ENCODE measurements at places on chromosomes 5 and 9.
A peak's percentile ranks its signal among the peaks of the same experiment; 100 is the strongest.

DNA sequence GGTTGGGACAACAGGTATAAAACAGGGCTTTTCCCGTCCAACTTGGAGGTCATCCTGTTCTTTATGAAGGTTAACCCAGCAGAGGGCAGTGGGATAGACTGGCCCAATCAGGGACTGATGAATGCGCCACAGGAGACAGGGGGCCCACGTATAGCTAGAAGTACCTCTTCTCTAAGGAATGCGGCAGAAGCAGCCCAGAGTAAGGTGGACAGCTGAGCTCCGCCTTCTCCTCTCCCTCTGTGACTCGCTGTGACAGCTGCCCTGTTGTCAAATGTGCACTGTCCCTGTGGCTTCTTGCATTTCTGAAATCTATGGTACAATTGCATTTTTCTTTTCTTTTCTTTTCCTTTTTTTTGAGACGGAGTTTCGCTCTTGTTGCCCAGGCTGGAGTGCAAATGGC is 306.6 kb downstream of the FBXL7 start:
- no peak for DNase-seq

- no peak for DNase-seq
These were observed 20.3 kb downstream of the PAEP start for GRCh38 chr9:135581636-135582426.

DNA sequence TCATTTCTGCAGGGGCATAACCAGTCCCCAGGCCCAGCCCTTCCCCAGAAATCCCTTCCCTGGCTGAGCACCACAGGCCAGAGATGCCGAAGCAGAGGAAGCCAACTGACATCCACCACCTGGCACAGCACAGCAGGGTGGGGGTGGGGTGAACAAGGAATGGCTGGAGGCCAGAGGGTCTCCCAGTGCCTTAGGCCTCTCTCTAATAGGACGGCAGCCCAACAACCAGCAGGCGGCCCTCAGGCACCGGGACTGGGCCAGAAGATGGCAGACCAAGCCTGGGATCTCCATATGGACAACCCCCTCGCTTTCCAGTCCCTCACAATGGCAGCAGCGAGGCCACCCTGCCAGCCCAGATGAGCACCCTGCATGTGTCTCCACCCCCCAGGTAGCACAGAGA is 13.2 kb downstream of the PDLIM4 start:
- no peak for DNase-seq

DNA sequence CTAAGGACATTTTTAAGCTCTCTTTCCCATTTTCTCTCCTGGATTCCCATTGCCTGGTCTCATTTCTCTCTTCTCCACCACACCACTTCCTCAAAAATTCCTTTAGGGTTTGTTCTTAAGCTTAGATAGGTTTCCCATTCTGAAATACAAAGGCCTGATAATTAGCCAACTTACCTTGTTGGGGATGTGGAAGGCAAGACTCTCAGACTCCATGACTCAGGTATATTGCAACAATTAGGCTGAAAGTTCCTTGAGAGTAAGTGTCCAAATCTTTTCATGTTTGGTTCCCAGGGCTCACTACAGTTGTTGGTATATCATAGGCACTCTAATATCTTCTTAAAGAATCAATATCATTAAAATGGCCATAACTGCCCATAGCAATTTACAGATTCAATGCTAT is 43.6 kb downstream of the FXN start:
- no peak for DNase-seq

DNA sequence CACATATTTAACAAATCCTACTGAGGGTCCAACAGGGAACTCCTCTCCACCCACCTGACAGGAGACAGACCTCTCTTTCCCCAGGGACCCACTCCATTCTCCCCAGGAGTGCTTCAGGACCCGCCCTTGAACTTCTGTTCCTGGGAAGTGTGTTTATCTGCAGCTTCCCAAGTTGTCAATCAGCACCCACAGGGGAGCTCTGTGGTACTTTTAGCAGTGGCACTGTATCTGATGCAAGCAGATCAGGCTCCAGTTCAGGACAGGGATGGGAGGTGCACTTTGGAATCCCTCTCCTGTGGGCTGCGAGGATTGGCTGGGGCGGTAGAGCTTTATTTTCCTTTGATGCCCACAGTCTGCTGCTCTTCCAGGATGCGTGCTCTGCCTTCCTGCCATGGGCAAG is 8.7 kb downstream of the GALNT10 start:
- DNase-seq, result no peak

- DNase-seq, result no peak
These were observed 937 bp upstream of the MACROH2A1 start for GRCh38 chr5:135399794-135400542.

GRCh38 chr9:33202552-33203201 is 35.5 kb upstream of the B4GALT1 start:
- peak; percentile 79 for DNase-seq

DNA sequence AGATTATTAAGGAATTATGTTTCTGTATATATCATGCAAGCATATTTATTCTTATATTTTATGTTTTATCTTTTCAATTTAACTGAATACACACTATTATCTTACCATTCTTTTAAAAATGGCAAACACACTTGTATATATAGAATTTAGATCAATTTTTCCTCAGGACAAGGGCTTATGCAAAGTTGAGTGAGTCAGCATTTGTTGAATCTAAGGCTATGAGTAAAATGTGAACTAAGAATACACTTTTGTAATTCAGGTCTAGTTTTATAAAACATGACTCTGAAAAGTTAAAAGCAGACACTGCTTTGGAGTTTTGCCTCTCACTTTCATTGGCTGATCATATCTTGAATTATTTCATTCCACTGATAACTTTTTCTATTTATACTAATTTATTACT is 127.8 kb downstream of the FOCAD start:
- no peak for DNase-seq

DNA sequence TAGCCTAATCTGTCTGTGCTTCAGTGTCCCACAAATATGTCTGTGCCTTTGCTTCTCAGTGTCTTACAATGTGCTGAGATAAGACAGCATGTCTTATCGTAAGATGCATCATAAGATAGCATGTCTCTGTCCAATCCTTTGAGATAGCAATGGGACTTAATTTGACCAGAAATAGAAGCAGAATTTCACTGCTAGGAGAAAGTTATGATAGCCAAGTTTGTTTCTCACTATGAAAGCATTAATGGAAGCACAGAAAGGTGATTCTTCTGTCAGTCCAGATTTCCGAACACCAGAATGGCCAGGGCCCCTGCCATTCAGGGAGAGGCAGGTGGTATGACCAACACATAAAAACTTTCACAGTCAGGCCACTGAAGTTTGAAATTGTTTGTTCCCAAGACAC is 111.4 kb downstream of the TRIM32 start:
- no peak for DNase-seq

DNA sequence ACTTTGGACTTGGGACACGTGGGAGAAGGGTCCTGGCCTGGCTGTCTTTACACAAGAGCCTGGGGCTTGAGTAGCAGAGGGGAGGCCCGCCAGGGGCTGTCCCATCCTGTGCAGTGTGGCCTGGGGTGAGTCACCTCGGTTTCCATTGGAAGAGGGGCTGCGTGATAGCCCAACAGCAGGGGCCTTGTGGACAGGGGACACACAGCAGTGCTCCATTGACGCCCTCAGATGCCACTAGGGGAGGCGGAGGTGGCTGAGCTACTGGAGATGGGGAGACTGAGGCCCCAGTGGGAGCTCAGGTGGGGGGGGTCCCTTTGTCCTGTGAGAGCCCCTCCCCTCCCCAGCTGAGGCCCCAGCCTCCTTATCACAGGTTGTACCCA is 50.0 kb upstream of the RNU6ATAC start:
- DNase-seq, result no peak

DNA sequence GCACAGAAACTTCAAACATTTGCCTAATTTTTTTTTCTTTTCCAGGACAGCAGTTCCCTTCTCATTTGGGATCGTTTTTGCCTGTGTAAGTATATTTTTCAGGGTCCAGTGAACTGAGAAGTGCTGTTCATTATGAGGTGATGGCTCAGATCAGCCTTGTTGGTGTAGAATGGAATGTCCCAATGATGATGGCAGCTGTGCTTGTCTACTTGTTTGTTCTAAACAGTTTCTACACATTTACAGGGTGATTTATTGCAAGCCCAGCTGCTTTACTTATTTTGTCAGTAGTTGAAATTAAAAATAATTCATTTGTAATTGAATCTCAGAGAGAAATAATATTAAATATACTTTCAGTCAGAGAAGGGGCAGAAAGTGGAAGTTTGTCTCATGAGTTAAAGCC is 337.6 kb upstream of the SEMA6A start:
- no peak for DNase-seq

DNA sequence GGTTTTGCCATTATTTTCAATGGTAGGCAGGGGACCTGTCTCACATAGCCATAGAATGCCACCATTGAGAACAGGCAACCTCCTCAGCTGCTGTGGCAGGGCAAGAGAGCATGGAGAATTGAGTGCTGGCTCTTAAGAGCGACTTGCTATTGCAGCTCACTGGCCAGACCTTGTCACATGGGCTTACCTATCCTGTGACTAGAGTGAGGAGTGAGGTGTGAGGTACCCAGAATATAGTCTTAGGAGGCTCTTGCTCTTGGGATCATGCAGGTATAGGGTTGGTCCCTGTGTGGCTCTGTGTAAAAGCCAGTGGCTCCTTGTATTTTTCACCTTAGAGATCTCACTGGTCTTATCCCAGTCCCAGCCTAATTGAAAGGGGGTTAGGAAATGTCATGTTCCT is 39.8 kb upstream of the NR3C1 start:
- DNase-seq, result no peak

DNA sequence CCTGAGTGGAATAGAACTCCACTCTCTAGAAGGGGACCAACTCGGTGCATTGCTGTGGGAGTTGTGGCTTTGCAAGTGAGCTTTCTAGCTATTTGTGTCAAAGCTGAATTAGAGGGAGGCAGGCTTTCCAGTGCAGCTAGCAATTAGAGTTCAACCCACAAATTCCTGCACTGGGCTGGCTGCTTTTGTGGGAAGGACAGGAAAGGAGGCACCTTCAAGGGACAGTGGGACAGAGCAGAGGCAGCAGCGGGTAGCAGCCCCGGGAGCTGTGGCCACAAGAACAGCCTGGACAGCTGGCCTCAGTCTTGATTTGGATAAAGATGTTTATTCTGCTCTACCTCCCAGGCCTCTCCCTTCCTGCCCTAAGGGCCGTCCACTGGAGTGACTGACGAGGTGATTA is 83.7 kb upstream of the SLIT3 start:
- DNase-seq, result no peak

DNA sequence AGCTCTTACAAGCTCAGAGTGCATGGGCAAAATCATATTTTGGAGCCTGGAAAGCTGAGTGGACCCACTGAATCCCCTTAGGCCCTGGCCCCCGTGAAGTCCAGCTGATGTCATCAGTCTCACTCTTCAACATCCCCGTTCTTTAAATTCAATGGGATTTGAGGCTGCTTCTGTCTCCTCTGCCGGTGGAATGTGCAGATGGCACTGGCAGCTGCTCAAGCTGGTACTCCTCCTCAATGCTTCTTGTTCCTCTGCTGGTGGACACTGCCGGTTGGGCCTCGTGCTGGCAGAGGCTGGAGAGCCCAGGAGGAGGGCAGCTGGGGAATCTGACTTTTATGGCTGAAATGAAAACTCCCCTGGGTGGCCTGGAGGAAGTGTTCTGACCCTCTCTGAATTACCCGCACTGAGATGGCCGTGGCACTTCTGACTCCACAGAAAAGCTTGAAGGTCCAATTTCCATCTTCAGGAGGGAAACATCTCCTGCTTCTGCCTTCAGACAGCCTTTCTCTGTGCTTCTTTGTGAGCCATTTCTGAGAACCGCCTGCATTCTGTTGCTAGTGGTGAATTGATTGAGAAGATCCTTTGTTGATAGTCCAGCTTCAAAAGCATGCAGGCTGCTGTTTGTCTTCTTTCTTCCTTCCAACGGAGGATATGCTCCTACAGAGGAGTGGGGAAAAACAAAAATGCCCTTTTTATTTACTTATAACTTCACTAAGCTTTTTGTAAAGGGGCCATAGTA is 298.9 kb downstream of the TMEM38B start:
- DNase-seq, result no peak

DNA sequence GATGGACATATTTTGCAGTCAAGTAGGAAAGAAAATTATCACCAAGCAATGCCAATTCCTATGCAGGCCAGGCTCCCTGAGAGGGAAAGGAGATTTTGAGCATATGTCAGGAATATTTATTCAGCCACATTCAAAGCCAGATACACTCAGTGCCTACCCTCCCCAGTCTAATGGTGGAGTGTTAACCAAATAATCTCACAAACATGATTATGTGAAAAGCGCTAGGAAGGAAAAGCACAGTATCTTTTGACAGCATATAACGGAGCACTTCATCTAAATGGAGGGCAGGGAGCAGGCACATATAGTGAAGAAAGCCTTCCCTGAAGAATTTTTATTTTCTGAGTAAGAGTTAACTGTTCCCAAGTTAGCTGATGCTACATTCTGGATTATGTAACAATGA is 80.3 kb upstream of the SLC30A5 start:
- no peak for DNase-seq

- DNase-seq, result peak; percentile 51
These were observed 8.0 kb downstream of the KLF9 start for GRCh38 chr9:70406434-70406862.

- peak; percentile 58 for DNase-seq
These were observed 94.8 kb downstream of the AOPEP start for GRCh38 chr9:94821098-94821887.

GRCh38 chr5:58264276-58264675 is 195.6 kb downstream of the PLK2 start:
- DNase-seq, result no peak

Measured in GM10248 (cell line).